ENCODE measurements at places on chromosomes 5 and 9. TPM values are rescaled to one million over a fixed set of nuclear protein-coding genes. Genes with fewer than 3 reads are reported as not detected.

The ARSI gene
- total RNA-seq: 0.19 TPM

The PLPP7 gene
- 15.0 TPM for total RNA-seq

The PCA3 gene
- 0.26 TPM for total RNA-seq

The GRXCR2 gene
- total RNA-seq: not detected

The PCDHGA9 gene
- 5.7 TPM for total RNA-seq

The MEIKIN gene
- total RNA-seq: 0.06 TPM

The SPATA6L gene
- total RNA-seq: 0.79 TPM

The HTR1A gene
- total RNA-seq: not detected

The COL27A1 gene
- 2.8 TPM for total RNA-seq

The OR2K2 gene
- total RNA-seq: 0.12 TPM

The GABRA6 gene
- not detected for total RNA-seq

The SMIM3 gene
- total RNA-seq: 52.2 TPM

The PCDHA9 gene
- 0.06 TPM for total RNA-seq

The CSNK1G3 gene
- total RNA-seq: 33.3 TPM

The PLAC8L1 gene
- 0.40 TPM for total RNA-seq

The WDR38 gene
- total RNA-seq: not detected

The DNAJA1 gene
- total RNA-seq: 86.1 TPM

The OMD gene
- total RNA-seq: 1.1 TPM

The PSAT1 gene
- total RNA-seq: 8.7 TPM

The SPATA31D4 gene
- total RNA-seq: not detected

The FBXL17 gene
- 11.8 TPM for total RNA-seq

The IL3 gene
- total RNA-seq: not detected

The SLC6A19 gene
- total RNA-seq: not detected

The CDH12 gene
- not detected for total RNA-seq

The ZNF454 gene
- 1.1 TPM for total RNA-seq

The CDX1 gene
- total RNA-seq: 0.12 TPM

The MZB1 gene
- total RNA-seq: 0.13 TPM

The CMYA5 gene
- total RNA-seq: 0.26 TPM

The ADAMTS12 gene
- total RNA-seq: 5.3 TPM

The ATP10B gene
- total RNA-seq: not detected

The FOXD4L5 gene
- 0.06 TPM for total RNA-seq

The GCNT4 gene
- total RNA-seq: 3.5 TPM

The N4BP3 gene
- 1.5 TPM for total RNA-seq

The TRPM6 gene
- total RNA-seq: not detected

The GPR151 gene
- not detected for total RNA-seq

The FBP2 gene
- total RNA-seq: not detected

The NEUROG1 gene
- not detected for total RNA-seq

The DMRT3 gene
- not detected for total RNA-seq

The ATOSB gene
- total RNA-seq: 34.7 TPM

The EFNA5 gene
- total RNA-seq: 18.2 TPM

The PCDHGA4 gene
- total RNA-seq: 4.0 TPM

The HNRNPK gene
- 542 TPM for total RNA-seq

The CAST gene
- 230 TPM for total RNA-seq

The PHF2 gene
- total RNA-seq: 15.9 TPM

The PDCD1LG2 gene
- total RNA-seq: 13.0 TPM

The OBP2B gene
- not detected for total RNA-seq

The CDKN2B gene
- 4.4 TPM for total RNA-seq

The TRUB2 gene
- 20.2 TPM for total RNA-seq

The LHFPL2 gene
- 90.5 TPM for total RNA-seq

The CAVIN4 gene
- total RNA-seq: 1.2 TPM

The MOCS2 gene
- 41.3 TPM for total RNA-seq

The IFNK gene
- not detected for total RNA-seq

The BOD1 gene
- 63.9 TPM for total RNA-seq

The FOXD4L6 gene
- not detected for total RNA-seq

The SLC25A2 gene
- 0.31 TPM for total RNA-seq
